SK-N-DZ (cell line): ENCODE measurements at places on chromosomes 6 and 20.

DNA sequence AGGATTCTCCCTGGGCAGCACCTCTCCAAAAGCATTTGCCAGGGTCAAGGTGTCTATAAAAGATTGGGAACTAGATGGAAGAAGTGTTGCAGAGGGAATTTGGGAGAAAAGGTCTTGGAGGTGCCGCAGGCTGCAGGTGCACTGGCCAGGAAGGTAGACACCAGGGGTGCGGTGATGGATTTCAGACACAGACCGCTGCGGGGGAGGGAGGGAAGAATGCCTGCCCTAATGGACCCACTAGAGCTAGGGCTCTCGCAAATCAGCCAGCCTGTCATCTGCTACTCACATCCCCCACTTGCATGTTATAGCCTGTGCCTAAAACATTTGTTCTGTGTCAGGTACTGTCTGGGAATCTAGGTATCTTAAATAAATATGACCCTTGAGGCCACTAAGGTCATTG, 193.6 kb upstream of the SLC24A3 start:
- no peak for DNase-seq

DNA sequence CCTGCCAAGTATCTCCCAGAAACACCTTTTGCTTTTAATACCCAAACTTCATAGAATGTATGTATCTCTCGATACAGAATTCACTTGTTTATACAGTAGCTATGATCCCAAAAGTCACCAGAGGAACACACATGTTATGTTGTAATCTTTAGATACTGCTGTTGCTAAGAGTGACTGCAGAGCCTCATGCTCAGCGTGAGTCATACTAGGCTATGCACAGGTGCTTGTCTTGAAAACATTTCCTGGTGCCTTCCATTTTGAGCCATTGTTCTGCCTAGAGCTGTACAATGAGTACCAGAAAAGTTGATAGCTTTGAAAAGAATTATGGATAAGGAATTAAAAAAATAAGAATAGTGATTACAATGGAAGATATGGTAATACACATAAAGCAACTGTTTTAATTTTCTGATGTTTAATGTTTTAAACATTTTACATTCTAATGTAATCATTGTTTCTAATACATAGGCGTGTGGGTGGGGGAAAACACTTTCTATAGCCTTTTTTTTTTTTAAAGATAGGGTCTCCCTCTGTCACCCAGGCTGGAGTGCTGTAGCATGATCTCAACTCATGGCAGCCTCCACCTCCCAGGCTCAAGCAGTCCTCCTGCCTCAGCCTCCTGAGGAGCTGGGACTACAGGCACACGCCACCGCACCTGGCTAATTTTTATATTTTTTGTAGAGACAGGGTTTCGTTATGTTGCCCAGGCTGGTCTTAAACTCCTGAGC, 79.4 kb downstream of the CD24 start:
- DNase-seq, result no peak

DNA sequence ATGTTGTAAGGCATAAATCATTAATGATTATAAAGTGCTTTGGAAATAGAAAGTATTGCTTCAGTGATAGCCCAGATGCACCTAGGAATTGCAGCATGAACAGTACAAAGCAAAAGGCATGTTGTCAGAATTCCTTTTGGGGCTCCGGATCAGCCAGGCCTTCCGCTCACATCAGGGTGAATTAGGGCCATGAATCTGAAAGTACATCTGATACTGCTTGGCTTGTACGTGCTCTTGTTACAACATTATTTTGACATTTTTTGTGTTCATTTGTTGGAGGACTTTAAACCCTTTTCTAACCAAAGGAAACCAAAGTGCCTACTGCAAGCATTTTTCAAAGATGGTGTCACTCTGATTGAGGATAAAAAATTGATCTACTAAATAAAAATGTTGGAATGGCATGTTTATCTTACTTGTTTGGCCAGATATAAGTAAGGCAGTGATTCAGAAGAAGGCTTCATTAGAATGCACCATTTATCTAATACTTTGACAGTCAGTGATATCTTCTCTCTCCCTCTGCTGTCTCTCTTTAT, 1005.6 kb upstream of the FLRT3 start:
- no peak for DNase-seq

DNA sequence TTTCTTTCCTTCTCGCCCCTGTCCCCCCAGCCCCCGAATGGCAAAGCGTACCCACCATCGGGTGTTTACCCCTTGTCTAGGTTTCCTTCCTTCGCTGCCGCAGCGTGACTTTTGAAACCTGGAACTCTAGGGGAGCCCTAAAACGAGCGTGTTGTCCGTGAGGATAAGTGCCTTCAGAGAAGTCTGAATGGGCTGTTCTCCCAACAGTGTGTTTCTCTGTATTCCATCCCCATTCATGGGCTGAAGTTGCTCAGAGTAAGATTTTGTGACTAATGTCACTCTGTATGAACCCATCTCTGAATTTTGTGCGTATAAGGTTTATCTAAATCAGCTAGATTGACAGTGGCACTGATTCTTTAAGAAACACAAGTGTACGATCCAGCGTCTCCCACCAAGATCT, 949 bp downstream of the MACROD2 start:
- DNase-seq, result peak; percentile 20

DNA sequence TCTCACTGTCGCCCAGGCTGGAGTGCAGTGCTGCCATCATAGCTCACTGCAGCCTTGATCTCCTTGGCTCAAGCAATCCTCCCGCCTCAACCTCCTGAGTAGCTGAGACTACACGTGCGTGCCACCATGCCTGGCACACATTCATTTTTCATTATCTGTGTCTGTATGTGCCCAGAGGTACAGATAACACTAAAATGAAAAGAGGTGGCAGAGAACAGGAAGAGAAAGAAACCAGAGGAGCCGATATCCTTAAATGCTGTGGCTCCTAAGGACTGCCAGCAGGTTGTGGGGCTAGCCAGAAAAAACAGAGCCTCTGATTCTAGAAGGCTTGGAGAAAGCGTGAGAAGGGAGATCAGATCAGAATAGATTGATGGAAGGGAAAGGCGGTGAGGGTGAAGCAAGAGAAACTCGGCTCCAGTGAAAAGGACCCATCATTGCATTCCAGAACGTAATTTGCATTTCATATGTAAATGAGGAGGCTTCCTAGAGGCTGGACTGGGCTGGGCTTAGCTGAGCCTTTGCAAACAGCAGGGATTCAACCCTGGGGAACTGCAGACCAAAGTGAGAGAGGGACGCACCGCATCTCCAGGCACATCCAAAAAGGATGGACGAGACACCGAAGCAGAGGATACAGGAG, 64.2 kb downstream of the GCNT2 start:
- DNase-seq, result no peak

GRCh38 chr20:14950633-14951032, 613.2 kb upstream of the FLRT3 start:
- DNase-seq, result no peak

GRCh38 chr6:46324706-46325105, 153.9 kb upstream of the ENPP5 start:
- no peak for DNase-seq

DNA sequence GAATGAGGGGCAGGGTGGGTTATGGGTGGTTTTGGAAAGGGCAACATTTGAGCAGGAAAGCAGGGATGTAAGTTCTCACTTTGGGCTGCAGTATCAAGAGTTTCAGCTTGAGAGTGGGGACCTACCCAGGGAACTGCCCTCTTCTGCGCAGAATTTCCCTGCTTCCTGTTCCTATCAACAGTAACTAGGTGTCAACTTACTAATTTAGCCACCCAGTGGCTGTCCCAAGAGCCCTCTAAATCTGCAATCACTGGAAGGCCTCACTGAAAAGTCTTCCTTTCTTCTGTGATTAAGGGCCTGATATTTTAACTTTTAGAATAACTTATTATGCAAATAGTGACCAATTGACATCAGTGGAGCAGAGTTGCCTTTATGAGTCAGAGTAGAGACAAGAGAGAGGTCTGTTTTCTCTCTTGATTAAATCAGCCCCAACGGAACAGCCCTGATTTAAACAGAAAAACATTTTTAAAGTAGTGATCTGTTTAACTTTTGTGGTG, 118.2 kb upstream of the RIPOR2 start:
- no peak for DNase-seq

- DNase-seq, result peak; percentile 44
Observed at GRCh38 chr6:168060521-168060931, 18.5 kb downstream of the FRMD1 start.

- no peak for DNase-seq
Observed at GRCh38 chr6:111098597-111098996, 11.3 kb downstream of the SLC16A10 start.

- peak; percentile 62 for DNase-seq
Observed at GRCh38 chr20:36792422-36792821, 18.9 kb upstream of the DSN1 start.

DNA sequence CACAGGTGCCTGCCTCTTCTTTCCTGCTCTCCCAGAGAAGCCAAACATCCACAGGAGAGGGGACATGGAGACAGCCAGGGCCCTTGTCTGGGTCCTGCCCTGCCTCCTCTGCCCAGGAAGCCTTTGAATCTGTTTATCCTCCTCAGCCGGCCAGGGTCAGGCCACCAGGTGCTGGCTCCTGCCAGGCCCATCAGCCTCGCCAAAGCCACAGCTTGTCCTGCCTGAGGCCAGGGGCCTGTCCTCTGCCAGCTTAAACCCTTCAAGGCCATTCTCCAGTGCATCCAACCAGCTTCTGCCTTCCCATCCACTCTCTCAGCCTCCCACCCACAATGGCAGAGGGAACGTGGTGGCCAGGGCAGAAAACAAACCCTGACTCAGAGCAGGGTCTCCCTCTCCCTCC, 254.6 kb downstream of the ANKRD60 start:
- no peak for DNase-seq

DNA sequence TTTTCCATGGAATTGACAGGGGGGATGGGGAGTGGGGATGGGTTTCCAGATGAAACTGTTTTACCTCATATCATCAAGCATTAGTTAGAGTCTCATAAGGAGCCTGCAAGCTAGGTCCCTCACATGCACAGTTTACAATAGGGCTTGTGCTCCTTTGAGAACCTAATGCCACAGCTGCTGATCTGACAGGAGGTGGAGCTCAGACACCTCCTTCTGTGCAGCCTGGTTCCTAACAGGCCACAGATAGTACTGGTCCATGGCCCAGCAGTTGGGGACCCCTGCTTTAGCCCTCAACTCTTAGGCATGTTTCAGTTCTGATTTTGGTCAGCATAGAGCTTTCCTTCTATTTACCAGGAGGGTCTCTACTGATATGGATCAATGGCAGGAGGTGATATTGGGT, 251.6 kb downstream of the LAMA2 start:
- DNase-seq, result no peak

DNA sequence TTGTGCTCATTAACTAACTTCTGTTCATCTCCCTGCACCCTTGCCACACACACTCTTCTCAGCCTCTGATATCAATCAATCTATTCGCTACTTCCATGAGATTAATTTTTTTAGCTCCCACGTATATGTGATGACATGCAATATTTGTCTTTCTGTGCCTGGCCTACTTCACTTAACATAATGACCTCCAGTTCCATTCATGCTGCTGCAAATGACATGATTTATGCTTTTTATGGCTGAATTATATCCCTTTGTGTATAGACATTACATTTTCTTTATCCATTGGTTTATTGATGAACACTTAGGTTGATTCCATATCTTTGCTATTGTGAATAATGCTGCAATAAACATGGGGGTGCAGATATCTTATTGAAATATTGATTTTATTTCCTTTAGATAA, 50.8 kb upstream of the SPTLC3 start:
- no peak for DNase-seq

GRCh38 chr20:21179757-21180156, 53.9 kb downstream of the KIZ start:
- DNase-seq, result no peak

DNA sequence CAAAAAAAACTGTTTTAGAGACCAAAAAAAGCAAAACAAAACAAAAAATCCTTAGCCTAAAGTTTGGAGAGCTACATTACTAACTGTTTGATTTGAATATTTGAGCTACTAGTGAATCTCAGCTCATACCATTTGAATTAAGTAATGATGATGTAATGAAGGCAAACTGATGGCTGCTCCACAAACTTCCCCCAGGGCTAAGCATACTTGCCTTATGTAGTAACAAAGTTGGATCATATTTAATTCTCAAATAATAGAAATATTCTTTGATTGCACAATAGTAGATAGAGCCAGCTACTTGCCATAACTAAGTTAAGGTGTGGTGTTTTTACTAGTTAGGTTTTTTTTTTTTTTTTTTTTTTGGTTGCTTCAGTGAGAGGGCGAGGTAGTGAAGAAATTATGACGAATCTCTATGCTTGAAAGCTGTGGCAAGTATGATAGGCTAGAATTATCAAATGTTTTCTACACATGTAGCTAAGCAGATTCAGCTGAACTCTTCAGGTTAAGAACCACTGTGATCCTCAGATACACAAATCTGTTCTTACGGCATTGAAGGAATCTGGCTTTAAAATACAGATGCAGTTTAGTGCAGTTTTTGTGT, 2.9 kb downstream of the RAB32 start:
- DNase-seq, result no peak

DNA sequence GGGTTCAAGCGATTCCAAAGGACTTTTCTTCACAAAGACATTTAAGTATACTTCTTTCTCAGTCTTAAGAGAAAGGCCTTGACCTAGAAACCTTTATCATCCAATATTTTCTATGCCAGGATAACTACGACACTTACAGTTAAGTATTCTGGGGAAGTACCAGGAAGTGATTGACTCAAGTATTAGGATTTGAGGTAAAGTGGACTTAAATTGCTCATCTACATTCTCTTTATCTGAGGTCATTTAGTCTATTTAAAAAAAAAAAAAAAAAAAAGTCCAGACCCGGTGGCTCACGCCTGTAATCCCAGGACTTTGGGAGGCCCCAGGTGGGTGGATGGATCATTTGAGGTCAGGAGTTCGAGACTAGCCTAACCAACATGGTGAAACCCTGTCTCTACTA, 114.7 kb downstream of the ZFAND3 start:
- DNase-seq, result no peak

DNA sequence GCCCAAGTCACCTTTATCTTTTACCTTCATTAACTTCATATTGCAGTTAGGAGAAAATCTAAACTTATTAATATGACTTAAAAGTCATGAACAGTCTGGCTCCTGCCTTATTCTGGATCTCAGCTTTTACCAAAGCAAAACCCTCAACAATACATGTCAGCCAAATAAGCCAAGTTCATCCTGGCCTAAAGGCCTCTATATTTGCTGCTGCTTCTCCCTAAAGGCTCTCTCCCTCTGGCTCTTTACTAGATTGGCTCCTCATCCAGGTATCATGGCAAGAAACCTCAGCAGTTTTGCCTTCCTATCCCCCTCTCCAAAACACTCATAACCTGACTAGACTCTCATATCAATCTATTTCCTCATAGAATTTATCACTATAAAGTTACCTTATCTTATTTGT, 11.1 kb downstream of the LMBRD1 start:
- no peak for DNase-seq

GRCh38 chr20:53080969-53081871, 109.1 kb downstream of the TSHZ2 start:
- DNase-seq, result no peak

GRCh38 chr6:157086632-157087031, 236.7 kb downstream of the TMEM242 start:
- no peak for DNase-seq

GRCh38 chr6:113489952-113490746, 367.0 kb upstream of the MARCKS start:
- DNase-seq, result no peak

- DNase-seq, result peak; percentile 11
Observed at GRCh38 chr6:44269178-44269920, 901 bp upstream of the TMEM151B start.
